RWPE2 (cell line): ENCODE measurements at places on chromosomes 3 and 15.
A peak's percentile ranks its signal among the peaks of the same experiment; 100 is the strongest.

DNA sequence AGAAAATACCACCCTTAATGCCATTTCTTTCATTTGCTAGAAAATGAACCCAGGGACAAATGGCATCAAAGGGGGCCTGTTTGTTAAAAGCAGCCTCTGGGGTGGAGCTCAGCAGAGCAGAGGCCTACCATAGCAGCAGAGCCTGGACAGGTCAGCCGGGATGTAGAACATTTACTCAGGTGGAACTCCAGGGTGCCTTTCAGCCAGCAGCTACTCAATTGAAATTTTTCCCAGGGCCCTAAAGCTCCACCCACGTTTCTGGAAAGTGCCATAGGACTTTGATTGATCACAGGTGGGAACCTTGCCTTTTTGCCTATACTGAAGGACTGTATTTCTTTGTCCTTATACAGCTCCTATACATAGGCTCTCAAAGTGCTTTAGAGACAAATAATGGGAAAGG, 74.5 kb upstream of the C15orf61 start:
- DNase-seq = no peak

GRCh38 chr15:48674876-48675275, 29.4 kb upstream of the FBN1 start:
- no peak for DNase-seq

- DNase-seq = no peak
Observed at GRCh38 chr3:167669699-167670098, 16.0 kb upstream of the WDR49 start.

- no peak for DNase-seq
Observed at GRCh38 chr3:171556148-171556547, 95.9 kb upstream of the TNIK start.

DNA sequence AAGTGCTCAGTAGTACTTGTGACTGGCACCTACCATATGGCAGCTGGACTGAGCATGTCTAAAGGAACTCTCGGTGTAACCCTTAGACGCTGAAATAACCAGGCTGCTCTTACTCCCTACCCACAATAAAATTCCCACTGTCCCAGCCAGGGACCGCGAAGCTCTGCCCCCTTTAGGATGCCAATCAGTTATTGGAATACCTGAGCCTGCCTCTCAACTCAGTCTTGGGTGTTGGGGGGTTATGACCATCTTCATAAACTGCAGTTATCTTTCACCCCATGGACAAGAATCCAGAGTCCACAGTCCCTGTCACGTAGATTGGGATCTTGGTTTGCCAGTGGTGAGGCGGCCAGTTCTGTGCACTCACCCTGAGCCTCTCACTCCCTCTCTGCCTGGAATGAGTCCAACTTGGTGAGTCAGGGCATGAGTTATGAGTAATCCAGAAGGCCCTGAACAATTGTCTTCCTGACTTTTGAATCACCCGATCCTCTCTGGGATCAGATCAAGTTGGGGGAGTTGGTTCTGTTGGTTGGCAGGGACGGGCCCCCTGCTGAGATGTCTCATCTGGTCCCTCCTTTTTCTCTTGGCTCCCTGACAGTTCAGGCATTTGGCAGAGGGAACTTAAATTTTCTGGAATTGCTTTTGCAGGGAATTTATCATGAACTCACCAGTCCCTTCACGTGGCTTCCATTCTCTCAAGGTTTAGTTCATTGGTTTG, 120.1 kb upstream of the UBE2E1 start:
- peak; percentile 90 for DNase-seq

DNA sequence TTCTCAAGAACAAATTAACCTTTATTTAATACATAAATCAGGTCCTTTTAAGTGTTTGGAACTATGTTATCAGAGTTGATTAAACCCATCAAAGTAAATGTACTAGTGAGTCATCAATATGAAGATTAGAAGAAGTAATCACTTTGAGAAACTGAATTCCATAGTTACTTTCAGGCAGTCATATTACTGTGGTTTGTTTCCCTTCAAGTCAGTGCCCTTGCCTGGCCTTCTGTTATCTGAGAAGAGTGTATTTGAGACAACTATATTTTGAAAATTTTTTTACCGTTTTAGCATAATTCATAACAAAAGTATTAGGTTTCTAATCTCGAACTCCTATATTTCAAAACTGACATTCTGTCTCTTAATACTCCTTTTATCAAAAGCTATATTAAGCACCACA, 73.6 kb downstream of the GMPS start:
- no peak for DNase-seq

DNA sequence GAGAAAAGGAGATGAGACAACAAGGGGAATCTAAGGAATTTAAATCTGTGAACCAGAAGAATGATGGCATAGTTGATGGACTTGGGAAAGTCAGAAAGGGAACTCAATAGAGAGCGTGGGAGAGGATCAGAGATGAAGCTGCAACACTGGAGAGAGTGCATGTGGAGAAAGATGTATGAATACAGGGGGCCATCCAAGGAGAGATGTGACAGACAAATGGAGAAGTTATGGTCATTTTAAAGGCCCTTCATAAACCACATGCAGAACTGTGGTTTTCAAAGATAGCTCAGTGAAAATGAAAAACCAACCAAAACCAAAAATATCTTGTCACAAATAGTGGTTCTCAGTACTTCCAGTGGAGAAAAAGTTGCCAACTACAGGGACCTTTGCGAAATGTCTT, 265.2 kb downstream of the SUCLG2 start:
- no peak for DNase-seq

DNA sequence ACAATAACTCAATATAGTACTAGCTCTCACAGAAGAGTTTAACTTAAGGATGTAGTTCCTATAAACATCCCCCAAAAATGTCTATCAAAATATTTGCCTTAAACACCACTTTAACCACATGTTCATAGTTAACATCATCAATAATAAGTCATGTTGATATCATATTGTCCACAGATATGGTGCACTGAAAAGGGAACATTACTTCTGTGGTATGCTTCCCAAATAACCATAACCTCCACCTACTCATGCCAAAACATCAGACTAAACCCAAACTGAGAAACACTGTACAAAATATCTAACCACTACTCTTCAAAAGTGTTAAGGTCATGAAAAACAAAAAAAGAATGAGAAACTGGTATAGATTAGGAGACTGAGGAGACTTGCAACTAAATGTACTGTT, 32.9 kb downstream of the SLC4A7 start:
- DNase-seq = no peak

DNA sequence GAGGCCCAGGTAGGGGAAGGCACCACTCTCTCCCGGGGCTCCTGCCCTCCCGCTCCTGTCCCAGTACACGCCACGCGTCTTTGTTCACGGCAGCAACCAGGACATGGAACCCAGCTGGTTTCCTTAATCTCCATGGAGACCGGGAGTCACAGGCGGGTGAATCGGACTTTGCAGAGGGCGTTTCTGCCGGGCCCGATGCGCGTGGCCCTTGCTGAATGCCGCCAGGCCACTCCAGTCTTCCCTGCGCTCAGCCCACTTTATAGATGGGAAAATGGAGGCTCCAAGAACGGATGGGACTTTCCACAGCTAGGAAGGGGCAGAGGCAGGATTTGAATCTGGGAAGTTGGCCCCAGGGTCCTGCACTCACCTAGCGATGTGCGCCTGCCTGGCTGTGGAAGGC, 7.4 kb downstream of the PLXND1 start:
- no peak for DNase-seq

GRCh38 chr3:179969525-179969924, 67.2 kb downstream of the PEX5L start:
- DNase-seq = no peak

GRCh38 chr3:108822123-108822897, at the start of gene TRAT1:
Gene TRAT1 (plus strand): TSS chr3:108822786. CDS start chr3:108822928, 142 bp downstream.
- DNase-seq = no peak

- no peak for DNase-seq
Observed at GRCh38 chr15:66569461-66570137, 3.8 kb upstream of the LCTL start.

- no peak for DNase-seq
Observed at GRCh38 chr15:85494048-85494777, 113.8 kb downstream of the AKAP13 start.

- DNase-seq = no peak
Observed at GRCh38 chr15:44066211-44066827, 128.8 kb downstream of the FRMD5 start.

- DNase-seq = no peak
Observed at GRCh38 chr3:16482770-16483531, 30.5 kb downstream of the RFTN1 start.

DNA sequence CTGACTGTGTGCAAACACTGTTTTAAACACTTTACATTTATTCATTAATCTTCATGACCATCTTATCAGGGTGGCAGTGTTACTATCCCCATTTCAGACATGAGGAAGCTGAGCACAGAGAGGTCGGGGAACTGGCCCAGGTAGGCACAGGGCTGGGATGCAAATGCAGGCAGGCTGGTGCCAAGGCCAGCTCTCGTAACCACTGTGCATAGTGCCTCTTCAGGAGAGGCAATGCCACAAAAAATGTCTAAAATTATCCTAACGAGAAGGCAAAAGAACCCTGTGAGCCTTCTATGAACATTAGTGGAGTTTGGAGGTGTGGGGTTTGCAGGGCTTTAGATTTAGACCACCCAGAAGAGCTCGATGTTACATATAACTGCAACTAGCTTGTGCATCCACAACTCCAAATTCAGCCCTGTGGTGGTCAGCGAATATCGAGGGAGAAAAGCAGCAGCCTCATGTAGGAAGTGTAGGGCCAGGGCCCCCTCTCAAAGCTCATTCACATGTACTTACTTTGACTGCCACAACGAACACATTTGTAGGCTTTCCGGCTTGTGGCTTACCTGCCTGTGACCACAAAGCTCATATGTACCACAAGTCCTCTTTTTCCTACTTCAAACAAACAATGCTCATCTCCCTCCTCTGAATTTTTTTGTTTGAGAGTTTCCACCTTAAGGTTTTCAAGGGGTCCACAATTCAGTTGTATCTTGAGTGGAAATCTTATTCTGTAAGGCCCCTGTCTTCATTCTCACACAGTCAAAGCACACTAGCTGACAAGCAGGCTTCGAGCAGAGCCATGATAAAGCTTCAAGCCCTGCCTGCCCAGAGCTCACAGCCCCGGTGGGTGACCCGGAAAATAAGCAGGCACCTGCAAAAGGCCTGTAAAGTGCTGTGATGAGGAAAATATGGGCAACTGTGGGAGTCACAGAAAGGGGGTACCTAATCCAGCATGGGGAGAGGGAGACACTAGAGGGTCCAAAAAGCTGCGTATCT, 722.9 kb upstream of the CFAP20DC start:
- no peak for DNase-seq
